H54 (cell line): ENCODE measurements at places on chromosomes 11 and 22.
A peak's percentile ranks its signal among the peaks of the same experiment; 100 is the strongest.

DNA sequence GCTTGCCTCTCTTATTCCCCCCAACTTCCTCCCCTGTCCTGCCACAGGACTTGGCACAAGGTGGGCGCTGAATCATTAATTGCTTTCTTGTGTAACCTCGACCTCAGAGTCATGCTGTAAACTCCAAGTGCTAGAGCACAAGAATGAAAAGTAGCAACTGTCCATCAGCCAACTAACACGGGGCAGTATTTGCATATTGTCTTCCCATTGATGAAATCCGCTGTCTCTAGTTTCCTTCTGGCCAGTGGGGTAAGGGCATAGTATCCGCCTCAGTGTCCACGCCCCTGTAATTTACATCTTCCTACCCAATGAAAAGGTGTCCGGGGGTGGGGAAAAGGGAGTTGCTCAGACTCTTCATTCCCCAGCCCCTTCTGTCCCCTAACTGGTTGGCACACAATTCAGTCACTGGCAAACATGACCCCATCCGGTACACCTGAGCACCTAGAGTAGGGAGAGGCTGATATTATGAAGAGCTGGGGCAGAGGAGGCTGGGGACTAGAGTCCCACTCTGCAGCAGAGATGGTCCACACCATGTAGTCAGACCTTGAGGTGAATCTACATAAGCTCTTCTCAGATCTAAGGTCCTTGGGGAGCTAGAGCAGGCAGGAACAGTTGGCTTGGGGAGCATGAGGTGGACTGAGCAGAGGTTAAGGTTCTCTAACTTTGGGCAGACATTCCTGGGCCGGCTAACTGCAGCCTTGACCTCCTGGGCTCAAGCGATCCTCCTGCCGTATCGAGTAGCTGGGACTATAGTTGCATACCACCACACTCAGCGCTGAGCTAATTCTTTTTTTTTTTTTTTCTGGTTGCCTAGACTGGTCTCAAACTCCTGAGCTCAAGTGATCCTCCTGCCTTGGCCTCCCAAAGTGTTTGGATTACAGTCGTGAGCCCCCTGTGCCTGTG, 6.8 kb upstream of the GGA1 start:
- peak; percentile 48 for DNase-seq

DNA sequence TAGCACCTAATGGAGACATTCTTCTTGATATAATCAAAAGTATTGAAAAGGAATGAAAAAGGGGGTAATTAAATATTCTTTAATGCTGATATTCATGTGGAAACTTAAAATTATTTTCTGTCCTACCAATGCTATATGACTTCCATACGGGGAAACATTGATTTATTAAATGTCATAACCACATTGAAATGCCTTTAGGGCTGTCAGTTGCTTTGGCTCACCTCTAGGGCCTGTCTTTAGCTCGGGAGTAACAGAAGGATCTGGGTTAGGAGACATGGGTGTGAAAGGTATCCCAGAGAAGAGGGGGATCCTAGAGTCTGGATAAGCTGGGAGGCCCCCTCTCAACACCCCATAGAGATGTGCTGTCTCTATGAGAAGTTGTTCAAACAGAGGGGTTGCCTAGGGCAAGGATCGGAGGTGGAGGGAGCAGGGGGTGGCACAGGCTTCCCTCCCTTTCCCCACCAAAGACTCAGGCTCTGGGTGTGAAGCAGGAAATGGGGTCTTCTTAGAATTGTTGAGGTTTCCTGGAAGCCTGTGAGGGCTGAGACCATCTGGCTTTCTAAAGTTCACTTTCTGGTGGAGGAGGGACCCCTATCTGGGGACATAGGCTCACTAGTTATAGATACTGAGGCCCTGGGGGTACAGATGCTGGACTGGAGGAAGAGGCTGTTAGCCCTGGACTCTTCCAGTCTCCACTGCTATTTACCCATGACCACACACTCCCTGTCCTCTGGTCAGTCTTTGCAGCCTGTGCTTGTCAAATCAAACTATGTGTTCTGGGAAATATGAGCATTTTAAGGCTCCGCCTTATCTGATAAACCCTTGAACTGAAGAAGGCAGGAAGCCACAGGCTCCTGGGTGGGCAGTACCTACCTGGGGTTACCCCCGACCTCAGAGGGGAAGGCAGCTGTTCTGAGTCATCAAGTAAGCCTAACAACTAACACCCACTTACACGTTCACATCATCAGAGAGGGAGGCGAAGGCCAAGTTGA, 55.8 kb upstream of the RRAS2 start:
- no peak for DNase-seq

- DNase-seq: no peak
These were observed 23.8 kb downstream of the TRMU start for GRCh38 chr22:46359362-46359761.

DNA sequence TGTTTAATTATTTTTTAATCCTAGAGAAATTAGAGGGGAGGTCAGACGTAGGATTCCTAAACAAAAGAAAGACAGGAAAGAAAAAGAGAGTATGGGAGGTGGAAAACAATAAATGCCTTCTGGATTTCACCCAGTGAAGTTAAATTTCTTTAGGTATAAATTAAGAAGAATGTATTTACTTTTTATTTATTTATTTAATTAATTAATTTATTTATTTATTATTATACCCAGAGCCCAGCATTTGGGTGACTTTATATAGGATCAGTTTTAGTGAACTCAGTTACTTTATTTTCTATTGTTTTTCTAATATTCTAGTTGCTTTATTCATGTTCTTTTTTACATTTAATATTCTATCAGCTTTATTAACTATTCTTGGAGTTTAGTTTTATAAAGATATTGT, 551.8 kb downstream of the LUZP2 start:
- no peak for DNase-seq
